Activated CD8-positive, alpha-beta T cell treated with anti-CD3 and anti-CD28 coated beads for 36 hours (primary cell): ENCODE measurements at places on chromosomes 7 and 10. TPM values are rescaled to one million over a fixed set of nuclear protein-coding genes. Genes with fewer than 3 reads are reported as not detected.

Gene HERPUD2
- total RNA-seq, result 25.0 TPM

Gene NRF1
- total RNA-seq, result 23.9 TPM

Gene MET
- total RNA-seq, result 0.16 TPM

Gene JAKMIP3
- total RNA-seq, result 0.31 TPM

Gene MACC1
- 0.38 TPM for total RNA-seq

- DNase-seq, result no peak
These were observed 280.6 kb downstream of the DNAJB6 start for GRCh38 chr7:157617401-157617800.

DNA sequence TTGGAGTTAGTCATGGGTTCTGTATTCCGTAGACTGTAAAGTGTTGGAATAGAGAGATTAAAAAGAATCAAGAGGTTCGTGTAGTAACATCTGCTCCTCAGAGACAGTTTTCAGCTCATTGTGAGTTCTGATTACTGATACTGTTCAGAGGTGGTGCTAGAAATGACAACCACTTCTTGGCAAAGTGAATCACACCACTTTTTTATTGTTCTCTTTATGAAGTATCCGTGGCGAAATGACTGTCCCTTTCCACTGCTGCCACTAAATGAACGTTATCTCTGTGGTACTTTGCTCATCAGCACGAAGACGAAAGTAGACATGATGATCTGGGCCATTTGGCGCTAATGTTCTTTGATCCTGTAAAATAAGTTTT, 860 bp downstream of the RPP30 start:
- DNase-seq, result peak; percentile 61

DNA sequence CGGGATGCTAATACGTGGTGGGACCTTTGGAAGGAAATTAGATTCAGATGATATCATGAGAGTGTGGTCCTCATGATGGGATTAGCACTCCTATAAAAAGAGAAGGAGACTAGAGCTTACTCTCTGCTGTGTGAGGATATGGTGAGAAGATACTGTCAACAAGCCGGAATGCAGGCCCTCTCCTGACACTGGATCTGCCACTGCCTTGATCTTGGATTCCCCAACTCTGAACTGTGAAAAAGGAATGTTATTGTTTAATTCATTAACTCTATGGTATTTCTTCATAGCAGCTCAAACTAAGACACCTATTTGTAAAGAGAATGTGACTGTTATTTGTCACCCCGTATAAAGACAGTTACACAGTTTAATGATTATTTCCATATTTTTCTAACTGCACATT, 1227.5 kb upstream of the C7orf33 start:
- DNase-seq, result no peak

GRCh38 chr10:124695259-124695658, 48.9 kb downstream of the FAM53B start:
- DNase-seq, result no peak

GRCh38 chr10:23069019-23069815, 26.2 kb upstream of the MSRB2 start:
- DNase-seq, result no peak

GRCh38 chr10:117768333-117769042, 225.9 kb downstream of the EMX2 start:
- no peak for DNase-seq

- no peak for DNase-seq
These were observed 33.3 kb upstream of the HHEX start for GRCh38 chr10:92656266-92656961.

- peak; percentile 82 for DNase-seq
These were observed 43.7 kb downstream of the CH25H start for GRCh38 chr10:89163265-89163995.

- DNase-seq, result no peak
These were observed 12.0 kb upstream of the RHOBTB1 start for GRCh38 chr10:60955957-60956425.

DNA sequence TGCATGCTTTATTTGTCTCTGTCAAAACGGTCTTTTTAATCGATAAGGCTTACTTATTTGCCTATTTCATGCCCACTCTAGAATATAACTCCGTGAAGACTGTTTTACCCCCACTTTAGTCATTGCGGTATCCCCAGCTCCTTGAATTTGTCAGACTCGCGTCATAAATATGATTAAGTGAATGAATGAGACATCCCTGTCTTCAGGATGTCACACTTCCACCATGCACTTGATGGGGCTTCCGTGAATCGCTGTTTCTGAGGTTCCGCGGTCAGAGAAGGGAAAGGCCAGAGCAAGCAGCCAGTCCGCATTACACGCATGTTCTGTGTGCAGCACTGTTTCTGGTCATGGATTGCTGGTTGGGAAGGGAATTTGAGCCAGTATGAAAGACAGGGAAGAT, 138.8 kb downstream of the CELF2 start:
- DNase-seq, result peak; percentile 46

GRCh38 chr10:72626444-72626754, 520 bp upstream of the MICU1 start:
- DNase-seq, result no peak

DNA sequence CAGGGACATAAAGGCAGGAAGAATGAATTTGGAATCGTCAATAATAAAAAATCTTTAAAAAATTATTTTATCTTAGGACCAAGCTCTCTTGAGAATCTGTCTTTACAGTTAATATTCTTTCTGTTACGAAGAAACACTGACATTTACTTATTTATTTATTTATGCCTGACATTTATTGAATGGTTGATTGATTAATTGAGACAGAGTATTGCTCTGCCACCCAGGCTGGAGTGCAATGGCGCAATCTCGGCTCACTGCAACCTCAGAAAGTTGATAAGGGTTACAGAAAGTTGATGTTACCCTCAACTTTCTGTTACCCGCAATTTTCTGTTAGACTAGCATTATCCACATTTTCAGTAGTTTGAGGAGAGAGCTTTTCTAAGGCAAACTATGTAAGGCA, 70.1 kb downstream of the CHCHD3 start:
- DNase-seq, result no peak

GRCh38 chr10:125626671-125627070, 56.3 kb downstream of the TEX36 start:
- no peak for DNase-seq

GRCh38 chr10:3294919-3295581, 122.5 kb upstream of the PITRM1 start:
- DNase-seq, result no peak

DNA sequence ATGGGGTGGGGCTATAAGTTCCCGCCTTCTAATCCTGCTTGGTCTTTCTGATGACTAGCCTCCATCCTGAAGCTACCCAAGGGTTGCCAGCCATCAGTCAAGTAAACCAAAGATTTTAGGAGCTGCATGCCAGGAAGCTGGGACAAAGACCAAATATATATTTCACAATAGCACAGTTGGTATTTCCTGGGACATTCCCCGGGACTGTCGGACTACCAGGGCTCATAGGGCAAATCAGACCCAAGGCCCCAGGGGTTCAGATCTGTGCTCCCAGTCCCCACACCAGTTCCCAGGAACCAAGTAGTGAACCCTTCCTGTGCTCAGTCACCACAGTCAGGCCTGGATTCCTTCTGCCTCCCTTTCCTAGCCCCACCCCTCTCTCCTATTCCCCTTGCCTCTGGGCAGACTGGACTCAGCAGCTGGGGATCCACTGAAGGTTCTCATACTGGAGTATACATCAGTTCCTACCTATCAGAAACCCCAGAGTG, 5.7 kb upstream of the CXCL12 start:
- DNase-seq, result no peak
